ENCODE measurements at places on chromosomes 4 and X.

DNA sequence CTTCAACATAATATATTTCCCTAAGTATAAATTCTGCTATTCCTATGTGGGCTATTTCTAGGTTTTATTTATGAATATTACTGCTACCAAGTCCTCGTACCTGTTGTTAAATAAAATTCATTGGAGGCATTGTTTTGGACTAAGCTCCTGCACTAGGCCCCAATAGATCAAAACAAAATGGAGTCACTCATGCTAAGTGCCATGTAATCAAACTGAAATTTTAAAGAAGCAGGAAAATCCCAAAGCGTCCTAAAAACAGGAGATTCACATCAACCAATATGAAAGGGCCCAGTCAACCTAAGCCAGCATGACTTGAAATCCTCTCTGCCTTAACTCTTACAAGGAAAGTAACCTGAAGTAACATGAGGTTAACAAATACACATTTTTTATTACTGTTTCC, 743.2 kb downstream of the TRAM1L1 start:
- no peak for DNase-seq

- DNase-seq = no peak
Observed at GRCh38 chrX:125293850-125294780, 25.6 kb upstream of the TEX13C start.

DNA sequence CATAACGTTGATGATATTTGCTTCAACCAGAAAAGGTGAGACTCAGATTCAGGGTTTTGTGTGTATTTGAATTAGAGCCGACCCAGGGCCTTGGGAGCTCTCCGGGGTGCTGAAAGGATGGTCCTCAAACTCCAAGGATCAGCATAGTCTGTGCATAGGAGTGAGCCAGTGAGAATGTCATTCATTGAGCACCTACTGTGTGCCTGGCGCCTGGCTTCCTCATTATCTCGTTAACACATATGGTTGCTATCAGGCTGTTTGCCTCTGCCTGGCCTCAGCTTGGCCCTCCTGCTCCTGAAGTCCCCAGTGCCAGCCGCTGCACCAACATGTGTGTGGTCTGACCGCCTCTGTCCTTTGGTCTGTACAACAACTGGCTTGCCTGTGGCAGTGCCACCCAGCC, 25.1 kb upstream of the JAKMIP1 start:
- no peak for DNase-seq

GRCh38 chrX:77087529-77088169, 359.5 kb upstream of the FGF16 start:
- DNase-seq = no peak

- DNase-seq = no peak
Observed at GRCh38 chr4:95181243-95181995, 367.4 kb downstream of the UNC5C start.

DNA sequence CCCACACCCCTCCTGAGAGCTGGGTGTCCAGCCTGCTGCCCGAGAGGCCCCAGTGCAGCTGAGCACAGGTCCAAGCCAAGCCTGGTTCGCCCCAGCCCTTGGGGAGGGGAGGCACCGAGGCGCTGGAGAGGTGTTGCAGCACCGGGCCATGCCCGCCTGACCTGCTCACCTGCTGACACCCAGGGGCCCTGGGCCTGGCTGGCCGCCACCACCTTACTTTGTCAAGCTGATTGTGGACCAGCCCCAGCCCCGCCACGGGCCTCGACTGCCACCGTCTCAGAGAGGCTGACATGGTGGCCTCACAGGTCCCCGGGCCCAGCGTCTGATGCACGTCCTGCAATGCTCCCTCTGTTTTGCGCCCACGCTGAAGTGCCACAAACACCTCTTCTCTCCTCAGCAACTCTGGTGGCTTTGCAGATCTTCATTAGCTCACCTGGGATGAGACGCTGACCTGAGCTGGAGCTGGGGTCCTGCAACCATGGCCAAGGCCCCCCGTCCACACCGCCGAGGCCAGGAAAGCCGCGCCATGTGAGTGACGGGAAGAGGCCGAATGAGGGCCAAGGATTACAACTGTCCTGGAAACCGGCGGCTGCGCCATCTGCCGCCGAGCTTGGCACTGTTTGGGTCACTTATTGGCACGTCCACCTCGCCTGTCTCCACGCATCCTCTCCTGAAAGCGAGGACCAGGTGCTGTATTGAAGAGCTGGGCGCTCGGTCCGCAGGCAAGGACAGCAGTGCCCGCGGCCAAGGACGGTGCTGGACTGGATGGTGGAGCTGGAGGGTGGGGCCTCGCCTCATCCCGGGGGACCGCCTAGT, 7.6 kb downstream of the CPLX1 start:
- DNase-seq = no peak

- no peak for DNase-seq
Observed at GRCh38 chrX:114924423-114924822, 93.0 kb downstream of the IL13RA2 start.
